ENCODE measurements at places on chromosomes 4 and X.

DNA sequence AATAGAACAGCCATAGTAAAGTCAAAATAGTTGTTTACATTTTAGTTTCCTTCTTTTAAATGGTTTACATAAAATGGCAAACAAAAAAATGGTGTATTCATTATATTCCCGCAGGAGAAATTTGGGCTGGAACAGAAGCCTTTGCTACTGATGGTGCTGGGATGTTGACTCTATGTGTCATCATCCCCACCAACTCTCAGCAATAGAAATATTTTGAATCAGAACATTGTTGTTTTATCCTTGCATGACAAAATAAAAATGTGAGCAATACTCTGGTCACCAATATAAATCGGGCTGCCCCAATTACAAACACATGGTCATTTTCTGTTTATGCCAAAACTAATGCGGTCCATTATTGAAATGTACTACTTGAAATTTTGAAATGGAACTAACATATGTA lies 1131.6 kb upstream of the PCDH7 start:
- no peak for DNase-seq

GRCh38 chrX:23901805-23902204 lies 5.9 kb downstream of the APOO start:
- no peak for DNase-seq

GRCh38 chr4:3877236-3877635 lies 111.1 kb downstream of the ADRA2C start:
- DNase-seq = no peak

- no peak for DNase-seq
Measured at GRCh38 chr4:14695095-14695845, 307.0 kb upstream of the CPEB2 start.

- no peak for DNase-seq
Measured at GRCh38 chr4:17687237-17687857, 72.9 kb downstream of the MED28 start.

DNA sequence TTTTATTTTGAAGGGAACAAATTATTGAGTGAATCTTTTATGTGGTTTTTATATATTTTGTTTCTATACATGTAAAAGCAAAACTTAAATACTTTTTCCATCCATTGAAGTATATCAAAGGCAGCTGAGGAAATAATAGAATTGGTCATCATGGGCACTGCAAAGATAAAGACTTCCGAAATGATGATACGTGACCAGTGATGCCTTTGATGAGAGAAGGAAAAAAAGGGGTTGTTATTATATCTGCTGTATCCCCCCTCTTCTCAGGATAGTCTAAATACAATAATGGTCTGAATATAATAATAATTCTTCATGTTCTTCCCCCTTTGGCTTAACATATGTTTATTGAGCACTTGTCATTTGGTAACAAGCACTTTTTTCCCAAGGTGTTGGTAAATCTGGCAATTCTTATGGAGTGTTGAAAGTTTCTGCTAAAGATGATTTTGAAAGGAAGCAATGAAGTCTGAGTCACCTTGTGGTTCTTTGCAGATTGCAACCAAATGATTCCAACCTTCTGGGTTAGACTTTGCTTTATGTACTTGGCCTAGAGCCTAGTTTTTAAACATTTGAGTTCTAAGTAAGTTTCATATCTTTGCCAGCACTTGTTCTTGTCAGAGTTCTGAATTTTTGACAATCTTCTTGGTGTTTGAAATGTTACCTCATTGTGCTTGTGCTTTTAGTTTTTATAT lies 60.8 kb downstream of the USP9X start:
- no peak for DNase-seq

All from activated T-helper 1 cell treated with Interleukin-2 at 50 U/mL for 16 hours (primary cell).